OCI-M1 (cell line): ENCODE measurements at places on chromosomes 1 and 21.

- peak; percentile 65 for DNase-seq
Measured at GRCh38 chr1:27690183-27690582, 18.2 kb upstream of the IFI6 start.

GRCh38 chr1:231990388-231990787, 363.8 kb downstream of the DISC1 start:
- DNase-seq = no peak

- no peak for DNase-seq
Measured at GRCh38 chr21:41684381-41685245, 82.2 kb downstream of the RIPK4 start.

DNA sequence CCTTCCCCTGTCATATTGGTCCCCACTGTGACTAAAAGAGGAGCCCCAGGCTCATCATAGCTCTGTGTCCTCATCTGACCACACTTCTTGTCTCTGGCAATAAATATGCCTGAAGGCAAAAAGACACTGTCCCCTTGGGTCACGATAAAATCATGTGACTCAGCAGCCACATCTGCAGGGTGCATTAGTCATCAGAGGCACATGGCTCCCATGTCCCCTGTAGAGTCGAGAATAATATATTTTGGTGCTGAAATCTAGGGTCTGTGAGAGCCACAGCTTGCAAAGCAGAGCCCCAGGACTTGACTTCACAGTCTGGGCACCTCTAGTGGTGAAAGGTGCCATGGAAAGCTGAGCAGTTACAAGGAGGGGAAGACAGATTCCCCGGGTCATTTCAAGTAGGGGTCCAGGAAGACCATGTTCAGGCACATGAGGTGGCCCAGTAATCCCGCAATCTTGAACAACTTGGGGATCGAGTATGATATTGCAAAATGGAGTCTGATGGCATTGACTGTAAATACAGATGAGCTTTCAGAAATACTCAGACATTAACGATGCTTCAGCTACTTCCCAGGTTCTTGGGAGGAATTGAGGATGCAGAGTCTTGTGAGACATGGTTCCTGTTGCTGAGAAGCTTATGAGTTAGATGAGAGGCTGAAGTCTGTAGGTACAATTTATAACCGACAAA, 68.6 kb downstream of the SLC35F3 start:
- peak; percentile 88 for DNase-seq

- DNase-seq = peak; percentile 48
Measured at GRCh38 chr1:13828454-13829151, 128.6 kb downstream of the PRDM2 start.

GRCh38 chr1:229017091-229017490, 253.8 kb upstream of the RAB4A start:
- DNase-seq = no peak

DNA sequence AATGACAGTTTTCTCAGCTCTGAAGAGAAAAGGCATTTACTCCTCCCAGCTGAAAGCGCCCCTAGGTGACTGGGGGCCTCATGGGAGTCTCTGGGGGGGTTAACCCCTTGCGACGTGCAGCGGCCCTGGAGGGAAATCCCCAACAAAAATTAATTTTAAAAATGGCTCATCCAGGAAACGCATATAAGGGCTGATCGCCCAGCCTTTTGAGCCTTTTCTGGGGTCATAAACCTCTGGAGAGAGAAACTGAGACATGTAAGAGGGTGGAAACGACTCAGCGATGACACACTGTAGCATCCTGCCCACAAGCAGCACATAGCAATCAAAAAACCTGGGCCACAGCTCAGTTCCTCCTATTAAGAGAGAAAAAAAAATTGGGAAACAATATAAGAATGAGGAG, 20.4 kb upstream of the HPDL start:
- no peak for DNase-seq

DNA sequence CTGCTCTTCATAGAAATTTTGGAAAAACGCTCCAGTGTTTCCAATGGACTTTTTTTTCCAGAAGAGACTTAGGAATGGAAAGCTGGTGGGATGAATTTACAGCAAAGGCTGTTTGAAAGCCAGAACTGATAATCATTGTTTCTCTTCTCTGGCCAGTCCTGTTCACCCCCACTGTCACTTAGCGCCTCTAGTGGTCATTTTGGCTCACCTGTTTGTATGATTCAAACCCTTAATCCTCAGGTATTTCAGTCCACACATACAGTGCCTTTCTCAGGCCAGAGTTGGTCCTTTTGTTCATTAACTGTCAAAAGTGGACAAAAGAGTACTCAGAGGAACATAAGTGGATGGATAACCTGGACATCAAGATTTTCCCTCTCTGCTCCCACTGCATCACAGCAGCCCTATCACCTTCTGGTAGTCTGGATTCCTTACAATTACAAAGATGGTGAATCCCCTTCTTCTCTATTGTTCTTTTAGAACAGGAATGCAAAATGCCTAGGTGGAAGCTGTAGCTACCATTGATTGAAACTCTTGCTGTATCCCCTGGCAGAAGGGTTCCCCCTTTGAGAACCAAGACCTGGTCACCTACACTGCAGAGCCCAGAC, 177.6 kb upstream of the OLFM3 start:
- DNase-seq = peak; percentile 39

DNA sequence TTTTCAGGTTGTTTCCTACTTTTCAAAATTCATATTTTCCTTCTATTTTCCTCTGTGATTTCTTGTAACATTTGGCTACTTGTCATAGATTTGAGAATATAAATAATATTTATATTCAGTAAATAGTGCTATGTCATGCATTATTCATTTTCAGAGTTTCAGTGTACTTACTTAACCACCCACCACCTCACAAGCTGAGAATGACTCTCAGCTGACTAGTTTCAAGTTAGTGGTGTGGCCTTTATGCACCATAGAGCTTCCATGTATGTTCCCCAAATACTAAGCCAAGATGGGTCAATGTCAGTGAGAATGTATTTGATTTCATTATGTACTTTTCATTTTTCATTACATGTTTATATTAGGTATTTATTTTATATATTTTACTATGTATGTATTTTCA, 56.9 kb upstream of the RGS1 start:
- no peak for DNase-seq

GRCh38 chr1:168092566-168093355, 44.0 kb downstream of the GPR161 start:
- peak; percentile 10 for DNase-seq

DNA sequence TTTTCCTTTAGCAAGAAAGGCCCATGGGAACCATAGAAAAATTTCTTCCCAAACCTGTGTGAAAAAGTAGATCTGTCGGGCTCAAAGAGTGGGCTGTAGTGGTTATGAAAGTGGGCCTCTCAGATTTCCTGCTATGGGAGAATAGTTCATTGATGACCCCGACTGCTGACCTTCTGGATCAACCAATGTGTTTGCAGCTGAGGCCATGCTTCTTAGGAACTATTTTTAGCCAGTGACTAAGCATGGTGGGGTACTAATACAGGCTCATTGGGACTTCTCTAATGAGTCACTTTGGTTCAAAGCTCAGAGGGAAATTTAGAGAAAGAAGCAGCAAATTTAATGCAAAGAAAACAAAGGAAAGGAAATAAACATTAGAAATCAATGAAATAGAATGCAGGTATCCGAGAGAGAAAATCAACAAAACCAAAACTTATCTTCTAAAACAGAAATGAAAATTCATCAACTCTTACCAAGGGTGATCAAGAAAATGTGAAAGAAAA, 12.6 kb upstream of the PSMA5 start:
- peak; percentile 11 for DNase-seq

DNA sequence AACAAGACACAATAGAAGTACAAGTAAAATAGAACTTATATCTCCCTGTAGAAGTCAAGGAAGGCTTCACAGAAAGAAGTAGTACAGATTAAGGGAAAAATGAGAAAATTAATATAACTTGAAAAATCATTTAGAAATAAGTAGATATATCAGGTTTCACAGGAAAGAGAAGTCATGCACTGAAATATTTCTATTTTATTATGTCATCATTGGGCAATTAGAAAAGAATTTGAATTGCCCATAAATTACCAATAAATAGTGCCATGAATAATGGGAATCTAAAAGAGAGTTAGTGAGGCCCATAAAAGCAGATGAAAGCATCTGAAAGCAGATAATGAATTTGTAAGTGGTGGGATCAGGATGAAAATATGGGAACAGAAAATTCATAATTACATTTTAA, 1597.8 kb downstream of the PLA2G4A start:
- DNase-seq = no peak

- no peak for DNase-seq
Measured at GRCh38 chr1:1799716-1800115, 21.4 kb upstream of the NADK start.

GRCh38 chr1:160284220-160284781, 632 bp downstream of the PEX19 start:
- DNase-seq = peak; percentile 63

GRCh38 chr1:68528243-68528642, 31.4 kb upstream of the DEPDC1 start:
- DNase-seq = no peak

DNA sequence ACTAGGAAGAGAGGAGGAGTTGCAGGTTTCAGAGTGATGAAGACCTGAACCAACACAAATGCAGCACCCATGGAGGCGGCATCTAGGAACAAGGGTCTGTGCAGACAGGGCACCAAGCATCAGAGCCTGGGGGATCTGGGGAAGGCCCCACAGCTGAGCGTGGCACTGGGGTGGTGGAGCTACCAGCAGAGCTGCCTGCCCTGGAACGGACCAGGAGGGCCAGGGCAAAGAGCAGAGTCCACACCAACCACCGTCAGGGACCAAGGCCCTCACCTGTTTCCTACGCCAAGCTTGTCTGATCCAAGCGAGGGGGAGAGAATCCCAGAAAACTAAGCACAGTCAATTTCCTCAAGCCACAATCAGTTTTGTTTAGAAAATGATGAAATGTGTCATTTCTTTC, 79.0 kb upstream of the SYT6 start:
- no peak for DNase-seq

- no peak for DNase-seq
Measured at GRCh38 chr21:38179511-38179910, 77.3 kb upstream of the KCNJ15 start.

DNA sequence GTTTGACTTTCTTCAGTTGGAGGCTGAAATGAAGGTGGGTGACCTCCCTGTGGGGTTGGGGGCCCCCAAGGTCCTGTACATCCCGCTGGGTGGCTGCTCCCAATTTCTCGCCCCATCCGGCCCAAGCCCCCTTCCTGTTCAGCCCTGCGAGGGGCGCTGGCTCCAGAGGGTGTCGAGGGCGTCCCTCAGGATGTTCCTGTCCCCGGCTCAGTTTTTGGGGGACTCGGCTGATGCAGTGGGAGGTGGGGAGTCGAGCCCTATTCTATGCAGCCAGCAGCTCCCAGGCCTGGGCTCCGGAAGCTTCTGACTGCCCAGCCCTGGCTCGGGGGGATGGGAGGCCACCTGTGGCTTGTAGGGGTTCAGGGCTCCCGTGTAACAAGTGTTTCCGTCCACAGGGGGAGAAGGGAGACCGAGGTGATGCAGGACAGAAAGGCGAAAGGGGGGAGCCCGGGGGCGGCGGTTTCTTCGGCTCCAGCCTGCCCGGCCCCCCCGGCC, 38.2 kb downstream of the SLC19A1 start:
- no peak for DNase-seq

DNA sequence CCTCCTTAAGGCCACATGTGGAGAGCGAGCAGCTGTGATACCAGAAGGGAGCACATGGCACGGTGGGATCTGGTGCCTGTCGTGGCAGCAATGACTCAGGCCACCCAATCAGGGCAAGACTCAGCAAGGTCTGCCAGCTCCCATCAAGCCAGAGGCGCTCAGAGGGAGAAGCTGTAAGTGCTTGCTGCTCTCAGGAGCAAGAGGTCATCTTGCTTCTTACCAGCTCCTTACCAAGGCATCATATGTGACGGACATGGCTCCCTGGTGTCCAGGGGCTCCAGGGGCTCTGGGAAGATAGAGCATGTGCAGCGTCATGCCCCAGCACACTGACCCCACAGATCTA, 72.9 kb downstream of the ITPKB start:
- no peak for DNase-seq

- DNase-seq = no peak
Measured at GRCh38 chr1:193083365-193084088, 21.7 kb downstream of the GLRX2 start.

DNA sequence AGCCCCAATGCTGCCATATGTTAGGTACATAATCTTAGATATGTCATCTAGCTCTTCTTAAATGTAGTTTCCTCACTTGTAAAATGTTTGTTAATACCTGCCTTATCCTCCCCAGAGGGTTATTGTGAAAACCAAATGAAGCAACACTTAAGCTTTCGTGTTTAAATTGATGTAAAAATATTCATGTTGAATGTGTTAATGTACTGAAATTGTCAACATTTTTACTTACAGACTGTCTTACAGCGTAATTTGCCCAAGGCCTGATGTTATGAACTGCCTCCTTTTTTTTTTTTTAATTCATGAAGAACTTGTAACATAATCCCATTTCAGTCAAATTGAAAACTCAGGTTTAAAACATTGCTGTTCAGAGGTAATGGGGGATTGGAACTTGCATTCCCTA, 25.6 kb upstream of the ENAH start:
- DNase-seq = no peak

- DNase-seq = no peak
Measured at GRCh38 chr21:45995686-45996179, 14.2 kb downstream of the COL6A1 start.

DNA sequence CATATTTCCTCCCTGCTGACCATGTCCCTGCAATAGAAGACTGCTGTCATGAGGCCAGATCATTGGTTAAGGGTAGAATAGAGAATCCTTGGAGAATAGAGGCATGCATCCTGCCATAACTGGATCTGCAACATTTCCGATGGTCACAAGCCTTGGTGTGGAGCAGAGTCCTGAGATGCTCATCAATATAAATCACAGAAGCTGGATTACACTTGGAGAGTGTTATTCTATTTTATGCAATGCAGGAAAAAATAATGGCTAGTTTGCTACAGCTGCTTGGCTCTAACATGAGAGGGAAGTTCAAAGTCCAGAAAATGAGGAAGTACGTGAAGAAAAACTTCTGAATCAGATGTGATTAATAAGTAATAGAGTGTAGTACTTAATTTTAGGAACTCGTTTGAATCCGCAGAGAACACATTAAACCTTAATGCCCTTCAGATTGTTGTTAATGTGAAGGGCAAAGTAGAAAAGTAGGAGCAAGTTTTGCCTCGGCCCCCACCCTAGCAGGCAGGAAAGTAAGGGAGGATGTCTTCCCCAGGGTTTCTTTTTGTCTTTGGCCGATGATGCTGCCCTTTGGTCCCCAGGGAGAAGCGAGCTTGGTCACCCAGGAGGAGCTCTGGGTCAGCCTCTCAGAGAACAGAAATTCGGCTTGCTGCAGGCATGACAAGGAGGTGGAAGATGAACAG, 59.5 kb downstream of the KCNK1 start:
- DNase-seq = no peak

- DNase-seq = no peak
Measured at GRCh38 chr1:18766328-18766727, 93.1 kb downstream of the TAS1R2 start.

- no peak for DNase-seq
Measured at GRCh38 chr1:85447006-85447943, 17.7 kb downstream of the DDAH1 start.
